ENCODE measurements at places on chromosomes 3 and 15.

- no peak for DNase-seq
- no peaks in the 10 kb centered on the region for H3K36me3 ChIP-seq
- no peaks in the 10 kb centered on the region for H3K27me3 ChIP-seq
Observed at GRCh38 chr3:36364260-36364659, 16.0 kb upstream of the STAC start.

- no peak for DNase-seq
- no peak overlapping the region for H3K4me3 ChIP-seq
- H3K4me1 ChIP-seq: no peaks in the 10 kb centered on the region
- H3K27me3 ChIP-seq: no peaks in the 10 kb centered on the region
- H3K36me3 ChIP-seq: no peaks in the 10 kb centered on the region
Observed at GRCh38 chr15:58214591-58215340, 76.6 kb downstream of the AQP9 start.

GRCh38 chr3:2839876-2840275 is 270.3 kb downstream of the IL5RA start:
- no peak overlapping the region for H3K27ac ChIP-seq
- no peak for DNase-seq
- H3K4me1 ChIP-seq: no peaks in the 10 kb centered on the region
- no peak overlapping the region for H3K4me3 ChIP-seq
- no peaks in the 10 kb centered on the region for H3K27me3 ChIP-seq
- no peaks in the 10 kb centered on the region for H3K36me3 ChIP-seq

DNA sequence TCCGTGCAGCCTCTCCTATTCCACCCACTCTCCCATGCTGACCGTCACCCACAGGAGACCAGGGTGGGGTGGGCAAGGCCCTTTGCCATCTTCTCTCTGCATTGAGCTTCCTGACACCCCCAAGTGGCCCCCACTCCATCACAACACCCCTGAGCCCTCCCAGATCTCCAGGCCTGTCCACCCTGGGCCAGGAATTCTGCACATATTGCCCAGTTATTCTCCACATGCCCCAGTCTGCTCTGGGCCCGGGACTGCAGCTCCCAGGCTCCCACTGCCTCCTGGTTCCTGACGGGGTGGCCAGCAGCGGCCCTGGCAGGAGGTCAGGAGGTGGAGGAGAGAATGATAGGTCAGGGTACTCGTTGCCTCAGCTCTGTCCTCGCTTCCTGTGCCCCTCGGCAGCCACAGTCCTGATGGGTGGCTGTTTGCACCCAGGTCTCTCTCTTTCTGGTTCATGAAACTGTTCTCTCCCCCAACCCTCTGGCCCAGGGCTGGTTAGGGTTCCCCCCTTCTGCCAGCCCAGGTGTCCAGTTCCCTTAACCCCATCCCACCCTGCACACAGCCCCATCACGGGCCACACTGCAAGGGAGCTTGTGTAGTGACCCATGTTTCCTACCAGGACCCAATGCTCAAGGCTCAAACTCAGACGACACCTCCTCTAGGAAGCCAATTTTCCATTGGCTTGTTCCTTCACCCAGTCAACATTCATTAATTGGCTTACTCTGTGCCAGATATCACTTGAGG is 47.3 kb downstream of the IQSEC1 start:
- H3K4me3 ChIP-seq: no peak overlapping the region
- no peaks in the 10 kb centered on the region for H3K36me3 ChIP-seq
- DNase-seq: no peak
- peaks cover 28% of the 10 kb centered on the region for H3K4me1 ChIP-seq

DNA sequence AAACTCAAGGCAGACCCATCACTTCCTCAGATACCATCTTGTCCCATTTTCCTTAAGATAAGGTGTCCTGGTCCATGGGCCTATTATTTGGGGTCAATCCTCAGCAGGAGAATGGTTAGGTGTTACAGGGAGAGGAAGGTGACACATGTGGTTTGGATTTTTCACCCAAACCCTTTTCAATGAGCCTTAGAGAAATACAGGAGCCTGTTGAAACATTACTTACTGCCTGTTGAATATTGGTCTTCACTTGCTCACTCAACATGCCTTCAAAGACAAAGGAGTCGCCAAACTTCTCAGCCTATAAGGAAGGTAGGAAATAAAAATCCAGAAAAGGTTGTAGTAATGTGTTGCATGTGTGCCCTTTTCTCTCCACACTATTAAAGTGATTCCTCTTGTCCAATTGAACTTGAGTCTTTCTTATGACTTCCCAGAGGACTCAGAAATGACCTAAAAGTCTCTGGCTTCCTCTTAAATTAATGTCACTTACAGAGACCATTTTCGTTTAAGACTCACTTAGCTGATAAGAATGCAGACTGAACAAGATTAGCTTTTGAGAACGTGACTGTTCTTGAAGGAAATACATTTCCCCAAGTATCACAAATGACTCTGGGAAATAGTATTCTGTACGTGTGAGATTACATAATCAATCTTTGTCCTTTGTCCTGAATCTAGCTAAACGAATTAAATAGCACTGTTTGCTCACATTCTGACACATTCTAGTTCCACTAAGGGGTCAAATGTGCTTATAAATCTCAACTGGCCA is 17.8 kb downstream of the SUMF1 start:
- H3K4me3 ChIP-seq: no peak overlapping the region
- no peaks in the 10 kb centered on the region for H3K27me3 ChIP-seq
- no peak overlapping the region for H3K27ac ChIP-seq
- H3K4me1 ChIP-seq: no peaks in the 10 kb centered on the region

DNA sequence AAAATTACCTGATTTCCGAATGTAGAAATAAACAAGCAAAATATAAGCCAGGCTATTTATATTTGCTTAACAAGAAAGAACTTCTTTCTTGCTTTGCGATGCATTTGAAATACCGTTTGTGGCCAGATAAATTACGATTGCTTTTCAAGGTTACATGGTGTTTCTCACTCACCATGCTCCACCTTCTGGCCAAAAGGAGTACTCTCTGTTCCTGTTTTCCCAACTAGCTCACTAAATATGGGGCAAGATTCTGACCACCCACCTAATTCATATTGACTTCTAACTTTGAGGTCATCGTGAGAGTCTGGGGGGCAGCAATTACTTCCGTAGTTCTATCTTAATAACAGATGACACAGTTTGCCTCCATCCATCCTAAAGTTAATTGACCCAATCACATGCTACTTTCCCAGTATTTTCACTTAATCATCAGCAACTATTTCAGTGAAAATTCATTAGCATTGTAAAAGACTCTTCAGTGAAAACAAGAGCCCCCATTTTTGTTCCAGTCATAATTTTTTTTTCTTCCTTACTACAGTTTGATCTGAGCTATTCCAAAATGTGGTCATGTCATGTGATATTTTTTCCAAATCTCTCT is 25.9 kb downstream of the ACP3 start:
- DNase-seq: peak; percentile 7
- H3K4me1 ChIP-seq: no peaks in the 10 kb centered on the region
- no peaks in the 10 kb centered on the region for H3K27me3 ChIP-seq
- no peak overlapping the region for H3K27ac ChIP-seq
- H3K36me3 ChIP-seq: no peaks in the 10 kb centered on the region

GRCh38 chr3:99925584-99926230 is 108.0 kb downstream of the CMSS1 start:
- no peak overlapping the region for H3K4me3 ChIP-seq
- no peaks in the 10 kb centered on the region for H3K4me1 ChIP-seq
- no peaks in the 10 kb centered on the region for H3K27me3 ChIP-seq
- H3K27ac ChIP-seq: no peak overlapping the region
- DNase-seq: no peak

- DNase-seq: no peak
- H3K4me1 ChIP-seq: no peaks in the 10 kb centered on the region
- no peaks in the 10 kb centered on the region for H3K36me3 ChIP-seq
- H3K27ac ChIP-seq: no peak overlapping the region
- peak overlapping the region; percentile 21 for H3K4me3 ChIP-seq
Observed at GRCh38 chr3:189790658-189791057, 159.5 kb downstream of the TP63 start.

GRCh38 chr3:139288266-139288821 is 55.5 kb upstream of the MRPS22 start:
- H3K4me3 ChIP-seq: no peak overlapping the region
- H3K4me1 ChIP-seq: no peaks in the 10 kb centered on the region
- DNase-seq: no peak
- no peaks in the 10 kb centered on the region for H3K27me3 ChIP-seq
- H3K36me3 ChIP-seq: no peaks in the 10 kb centered on the region

GRCh38 chr3:5144316-5144994 is 22.4 kb downstream of the ARL8B start:
- no peak for DNase-seq
- H3K27ac ChIP-seq: no peak overlapping the region
- peaks cover 9% of the 10 kb centered on the region for H3K4me1 ChIP-seq
- H3K27me3 ChIP-seq: no peaks in the 10 kb centered on the region
- H3K4me3 ChIP-seq: no peak overlapping the region
- peaks cover 36% of the 10 kb centered on the region for H3K36me3 ChIP-seq

DNA sequence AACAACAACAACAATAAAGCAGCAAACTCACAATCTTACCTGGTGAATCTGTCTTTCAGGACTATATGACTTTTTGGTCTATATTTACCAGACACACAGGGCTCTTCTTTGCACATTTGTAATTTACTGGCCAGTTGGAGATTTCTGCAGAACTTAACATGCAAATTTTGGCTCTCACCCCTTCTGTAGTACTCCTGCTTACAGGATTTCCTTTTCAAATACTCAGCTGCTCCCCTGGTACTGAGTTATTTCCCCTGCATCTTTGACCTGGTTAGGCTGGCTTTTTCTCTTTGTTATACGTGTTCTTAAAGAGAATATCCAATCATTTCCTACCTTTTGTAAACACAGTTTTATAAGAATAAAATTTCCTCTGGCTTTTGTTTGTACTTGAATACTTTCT is 228.0 kb downstream of the MBNL1 start:
- H3K27ac ChIP-seq: no peak overlapping the region
- H3K4me3 ChIP-seq: no peak overlapping the region
- H3K4me1 ChIP-seq: no peaks in the 10 kb centered on the region
- no peaks in the 10 kb centered on the region for H3K36me3 ChIP-seq

GRCh38 chr15:80242132-80242769 is 9.8 kb downstream of the CTXND1 start:
- no peak for DNase-seq
- H3K4me1 ChIP-seq: peaks cover 2% of the 10 kb centered on the region
- H3K27ac ChIP-seq: no peak overlapping the region

GRCh38 chr3:169286214-169286613 is 377.3 kb downstream of the MECOM start:
- no peaks in the 10 kb centered on the region for H3K36me3 ChIP-seq
- H3K27me3 ChIP-seq: no peaks in the 10 kb centered on the region
- H3K4me3 ChIP-seq: no peak overlapping the region
- no peak overlapping the region for H3K27ac ChIP-seq
- H3K4me1 ChIP-seq: no peaks in the 10 kb centered on the region

DNA sequence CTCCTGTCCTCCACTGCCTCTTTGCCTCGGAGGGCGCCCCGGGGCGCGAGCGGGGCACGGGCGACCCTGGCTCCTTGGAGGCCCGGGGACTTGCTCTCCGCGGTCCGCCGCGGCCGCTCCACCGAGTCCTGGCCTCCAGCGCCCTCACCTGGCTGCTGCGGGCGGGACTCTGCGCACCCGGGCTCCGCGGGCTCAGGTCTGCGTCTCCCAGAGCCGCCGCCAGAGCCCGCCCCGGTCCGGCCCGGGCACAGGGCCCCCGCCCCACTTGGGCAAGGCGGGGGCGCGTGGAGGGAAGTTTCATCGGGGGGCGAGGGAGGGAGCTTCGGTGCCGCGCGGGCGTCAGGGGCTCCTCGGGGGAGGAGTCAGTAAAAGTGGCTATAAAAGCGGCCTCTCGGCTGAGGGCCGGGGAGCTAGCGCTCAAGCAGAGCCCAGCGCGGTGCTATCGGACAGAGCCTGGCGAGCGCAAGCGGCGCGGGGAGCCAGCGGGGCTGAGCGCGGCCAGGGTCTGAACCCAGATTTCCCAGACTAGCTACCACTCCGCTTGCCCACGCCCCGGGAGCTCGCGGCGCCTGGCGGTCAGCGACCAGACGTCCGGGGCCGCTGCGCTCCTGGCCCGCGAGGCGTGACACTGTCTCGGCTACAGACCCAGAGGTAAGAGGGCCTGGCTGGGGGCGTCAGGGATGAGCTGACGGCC is at the start of gene CEMIP:
Gene CEMIP (plus strand): TSS at position 407 of the 694 bp plus-strand sequence. CDS start 94,510 bp downstream, outside the sequence.
- H3K27me3 ChIP-seq: peaks cover 48% of the 10 kb centered on the region
- H3K36me3 ChIP-seq: no peaks in the 10 kb centered on the region
- peak within 1 kb of the TSS; percentile 29 for H3K4me3 ChIP-seq

GRCh38 chr15:25981114-25981513 is 118.0 kb upstream of the ATP10A start:
- H3K4me3 ChIP-seq: no peak overlapping the region
- H3K36me3 ChIP-seq: no peaks in the 10 kb centered on the region

- H3K27me3 ChIP-seq: no peaks in the 10 kb centered on the region
- H3K27ac ChIP-seq: no peak overlapping the region
- H3K4me1 ChIP-seq: no peaks in the 10 kb centered on the region
- no peak for DNase-seq
- no peak overlapping the region for H3K4me3 ChIP-seq
Observed at GRCh38 chr3:186432189-186432588, 70.2 kb upstream of the DGKG start.

DNA sequence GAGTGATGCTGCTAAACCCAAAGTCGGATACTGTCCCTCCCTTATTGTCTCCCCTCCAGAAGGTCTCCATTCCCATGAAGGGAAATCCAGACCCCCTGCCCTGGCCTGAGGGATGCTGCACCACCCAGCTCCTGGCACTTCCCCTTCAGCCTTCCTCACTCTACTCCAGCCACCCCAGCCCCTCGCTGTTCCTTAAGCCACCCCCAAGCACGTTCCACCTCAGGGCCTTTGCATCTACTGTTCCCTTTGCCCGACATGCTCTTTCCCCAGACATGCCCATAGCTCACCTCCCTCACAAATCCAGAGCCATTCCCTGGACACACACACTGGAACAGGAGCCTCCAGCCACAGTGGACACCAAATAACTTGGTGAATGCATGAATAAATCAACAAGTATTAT is 8.1 kb downstream of the WNT7A start:
- H3K27me3 ChIP-seq: peaks cover 50% of the 10 kb centered on the region
- no peak overlapping the region for H3K27ac ChIP-seq
- no peak overlapping the region for H3K4me3 ChIP-seq

Data from thymus (tissue), 14 donors.